Stimulated activated CD4-positive, alpha-beta T cell treated with anti-CD3 and anti-CD28 coated beads, TNF-alpha, amount 100 ng/mL, for 4 hours (primary cell): ENCODE measurements at places on chromosomes 3 and 15.
A peak's percentile ranks its signal among the peaks of the same experiment; 100 is the strongest.

GRCh38 chr3:12758025-12758781 is 856 bp downstream of the TMEM40 start:
- DNase-seq: no peak

DNA sequence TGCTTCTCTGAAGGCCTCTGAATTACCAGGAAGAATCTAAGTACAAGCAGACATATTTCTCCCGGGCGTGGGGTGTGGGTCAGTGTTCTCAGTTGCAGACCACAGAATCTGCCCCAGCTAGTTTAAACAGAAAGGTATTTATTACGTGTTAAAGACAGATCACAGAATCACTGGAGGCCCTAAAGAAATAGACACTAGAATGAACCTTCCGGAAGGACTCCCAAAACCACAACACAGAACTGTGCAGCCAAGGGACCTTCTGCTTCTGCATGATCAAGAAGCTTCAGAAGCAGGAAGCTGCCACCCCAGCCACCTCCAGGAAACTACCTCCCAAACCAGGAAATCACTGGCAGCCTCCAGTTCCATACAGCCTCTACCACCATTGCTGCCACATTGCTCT is 32.7 kb upstream of the ZFAND6 start:
- DNase-seq: no peak

DNA sequence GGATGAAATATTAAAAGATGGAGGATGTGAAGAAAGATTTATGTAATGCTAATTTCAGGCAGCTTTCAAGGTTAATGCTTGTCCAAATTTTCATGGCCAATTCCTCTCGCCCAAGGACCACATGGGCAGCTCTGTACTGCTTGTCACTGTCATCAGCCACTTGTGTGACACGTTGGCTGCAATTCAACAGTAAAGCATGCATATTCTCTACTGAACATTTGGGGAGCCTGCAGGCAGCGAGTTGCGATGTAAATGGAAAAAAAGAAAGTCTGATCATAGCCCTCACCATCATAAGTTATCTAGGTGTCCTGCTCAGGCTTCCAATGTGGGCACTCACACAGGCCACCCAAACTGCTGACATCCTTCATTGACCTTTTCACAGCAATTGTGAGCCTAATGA is 1026.8 kb upstream of the NR2F2 start:
- DNase-seq: no peak

GRCh38 chr3:46721009-46721408 is 3.3 kb upstream of the PRSS50 start:
- DNase-seq: no peak

DNA sequence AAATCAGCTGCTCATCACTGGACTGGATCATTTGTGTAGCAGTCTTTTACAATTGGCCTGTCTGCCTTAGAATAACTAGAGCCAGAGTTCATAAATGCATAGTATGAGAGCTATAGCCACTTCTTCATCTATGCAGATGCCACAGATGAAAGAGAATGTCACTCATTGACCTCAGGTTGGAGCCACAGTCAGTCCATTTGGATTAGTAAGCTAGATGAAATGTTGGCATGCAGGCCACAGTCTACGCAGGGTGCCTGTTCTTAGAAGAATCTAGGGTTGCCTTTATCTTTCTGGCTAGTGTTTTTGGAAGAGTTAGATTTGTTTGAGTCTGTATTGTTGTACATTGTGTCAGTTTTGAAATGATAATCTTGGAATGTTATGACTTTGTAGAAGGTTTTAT is 25.4 kb upstream of the EDEM1 start:
- DNase-seq: no peak

DNA sequence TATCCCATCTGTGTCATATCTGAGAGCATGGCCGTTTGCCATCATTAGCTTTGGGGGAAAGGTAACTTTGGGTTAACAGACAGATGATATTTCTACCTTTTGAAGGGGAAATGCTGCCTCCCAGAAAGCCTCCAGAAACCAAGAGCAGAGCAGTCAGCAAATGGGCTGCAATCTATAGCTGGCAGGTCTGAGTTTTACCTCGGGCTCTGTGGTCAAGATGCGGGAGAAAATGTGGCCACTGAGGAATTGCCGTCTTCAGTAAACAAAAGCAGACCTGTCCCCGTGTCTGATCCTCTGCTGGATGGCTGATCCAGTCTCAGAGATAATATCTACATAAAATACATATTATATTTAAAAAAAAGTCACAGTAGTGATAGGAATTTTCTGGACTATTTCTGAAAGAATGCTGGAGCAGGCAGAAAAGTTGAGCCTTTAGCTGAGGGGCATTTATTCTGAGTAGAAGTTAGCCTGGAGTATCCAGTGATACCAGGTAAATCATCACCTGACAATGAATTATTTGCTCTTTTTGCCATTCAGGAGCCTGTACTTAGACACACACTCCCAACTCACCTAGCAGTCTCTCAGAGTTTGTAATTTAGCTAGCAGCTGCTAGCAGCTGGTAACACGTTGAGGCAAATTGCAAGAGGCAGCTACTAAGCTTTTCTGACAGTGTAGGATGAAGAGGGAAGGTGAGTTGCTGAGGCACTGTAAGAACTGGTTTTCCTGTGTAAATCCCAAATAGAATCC is 285.3 kb upstream of the RARB start:
- DNase-seq: no peak

GRCh38 chr3:72627271-72627670 is 221.0 kb downstream of the SHQ1 start:
- no peak for DNase-seq

DNA sequence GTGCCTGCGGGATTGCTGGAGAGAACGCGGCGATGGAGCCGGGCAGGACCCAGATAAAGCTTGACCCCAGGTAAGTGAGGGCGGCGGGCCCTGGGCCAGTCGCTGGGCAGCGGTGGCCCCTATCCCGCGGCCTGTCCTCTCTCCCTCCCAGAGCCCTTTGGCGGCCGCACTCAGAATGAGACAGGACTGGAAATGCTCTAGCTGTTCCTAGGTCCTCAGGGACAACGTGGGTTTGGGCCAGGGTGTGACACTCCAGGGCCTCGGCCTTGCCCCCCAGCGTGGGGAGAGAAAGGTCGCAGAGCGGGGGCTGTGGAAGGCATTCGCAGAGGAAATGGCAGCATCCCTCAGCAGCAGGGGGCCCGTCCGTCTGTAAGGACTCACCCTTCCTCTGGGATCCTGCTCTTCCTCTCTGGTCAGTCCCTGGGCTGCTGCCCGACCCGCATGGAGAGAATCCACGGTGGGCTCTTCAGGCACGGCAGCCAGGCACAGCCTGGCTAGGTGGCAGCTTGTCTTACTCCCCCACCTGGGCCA is 412 bp downstream of the SLC51A start:
- DNase-seq: no peak

DNA sequence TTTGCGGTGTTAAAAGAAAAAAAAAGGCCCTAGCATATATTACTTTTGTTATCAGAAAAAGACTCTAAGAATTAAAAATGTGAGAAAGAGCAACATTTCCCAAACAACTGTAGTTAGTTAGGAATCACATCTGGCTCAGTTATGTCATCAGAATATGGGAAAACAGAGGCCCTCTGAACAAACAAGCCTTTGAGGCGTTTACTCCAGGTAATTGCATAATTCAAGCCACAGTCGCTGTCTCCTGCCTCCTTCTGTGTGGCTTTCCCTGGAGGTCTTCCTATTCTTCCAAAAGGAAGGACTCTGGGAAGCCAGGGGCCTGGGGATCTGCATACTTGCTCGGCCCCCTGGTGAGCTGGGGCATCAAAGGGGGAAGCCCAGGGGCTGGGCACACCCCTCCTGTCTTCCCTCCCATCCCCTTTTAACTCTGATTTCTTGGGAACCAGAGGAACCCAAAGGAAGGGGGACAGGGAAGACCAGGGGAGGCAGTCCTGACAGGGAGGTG is 3.7 kb upstream of the FAM107A start:
- no peak for DNase-seq

- DNase-seq: no peak
Measured at GRCh38 chr15:57635300-57635909, 43.7 kb downstream of the MYZAP start.

DNA sequence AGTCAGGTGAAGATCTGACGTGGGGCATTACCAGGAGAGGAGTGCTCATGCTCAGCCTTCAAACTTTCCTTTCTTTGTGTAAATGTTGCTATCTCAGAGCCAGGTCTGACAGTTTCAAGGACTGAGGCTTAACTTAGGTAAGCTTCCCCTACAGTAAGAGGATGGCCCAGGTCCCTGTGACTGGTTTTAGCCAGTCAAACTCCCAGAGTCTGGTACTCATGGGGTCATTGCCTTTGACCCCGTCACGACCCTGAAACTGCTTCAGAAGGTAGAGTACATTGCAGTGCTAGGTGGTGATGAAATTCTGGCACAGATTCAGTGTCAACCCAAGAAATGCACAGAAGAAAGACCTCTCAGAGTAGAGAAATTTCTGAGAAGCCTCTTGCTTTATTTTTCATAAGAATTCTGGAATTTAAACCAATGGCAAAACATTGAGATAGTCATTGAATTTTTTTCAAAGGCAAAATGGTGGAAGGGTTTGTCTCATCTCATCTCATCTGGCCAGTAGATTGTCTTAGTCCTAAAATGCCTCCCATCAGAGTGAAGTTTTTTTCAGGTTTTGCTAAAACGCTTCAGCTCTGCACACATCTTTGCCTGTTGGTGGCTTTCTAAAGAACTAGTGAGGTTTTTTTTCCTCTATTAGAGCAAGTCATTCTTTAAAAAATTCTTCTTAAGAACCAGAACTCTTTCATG is 23.1 kb downstream of the ZBTB38 start:
- no peak for DNase-seq

DNA sequence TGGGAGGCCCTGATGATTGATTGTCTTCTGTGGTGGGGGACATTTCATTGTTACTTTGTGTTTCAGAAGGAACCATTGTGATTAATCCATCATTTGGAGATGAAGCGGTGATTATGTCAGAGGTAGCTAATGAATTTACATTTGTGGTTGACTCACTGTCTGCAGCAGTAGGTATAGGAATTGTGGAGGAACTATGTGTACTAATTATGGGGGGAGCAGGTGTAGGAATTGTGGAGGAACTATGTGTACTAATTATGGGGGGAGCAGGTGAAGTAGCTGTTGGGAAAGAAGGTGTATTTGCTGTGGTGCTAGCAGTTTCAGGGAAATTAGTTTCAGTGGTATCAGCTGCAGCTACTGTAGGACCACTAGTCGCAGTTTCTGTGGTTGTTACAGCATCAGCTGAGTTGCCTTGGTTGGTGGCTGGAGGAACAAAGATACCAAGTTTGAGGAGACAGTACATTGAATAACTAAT is 6.9 kb downstream of the MUC13 start:
- no peak for DNase-seq

DNA sequence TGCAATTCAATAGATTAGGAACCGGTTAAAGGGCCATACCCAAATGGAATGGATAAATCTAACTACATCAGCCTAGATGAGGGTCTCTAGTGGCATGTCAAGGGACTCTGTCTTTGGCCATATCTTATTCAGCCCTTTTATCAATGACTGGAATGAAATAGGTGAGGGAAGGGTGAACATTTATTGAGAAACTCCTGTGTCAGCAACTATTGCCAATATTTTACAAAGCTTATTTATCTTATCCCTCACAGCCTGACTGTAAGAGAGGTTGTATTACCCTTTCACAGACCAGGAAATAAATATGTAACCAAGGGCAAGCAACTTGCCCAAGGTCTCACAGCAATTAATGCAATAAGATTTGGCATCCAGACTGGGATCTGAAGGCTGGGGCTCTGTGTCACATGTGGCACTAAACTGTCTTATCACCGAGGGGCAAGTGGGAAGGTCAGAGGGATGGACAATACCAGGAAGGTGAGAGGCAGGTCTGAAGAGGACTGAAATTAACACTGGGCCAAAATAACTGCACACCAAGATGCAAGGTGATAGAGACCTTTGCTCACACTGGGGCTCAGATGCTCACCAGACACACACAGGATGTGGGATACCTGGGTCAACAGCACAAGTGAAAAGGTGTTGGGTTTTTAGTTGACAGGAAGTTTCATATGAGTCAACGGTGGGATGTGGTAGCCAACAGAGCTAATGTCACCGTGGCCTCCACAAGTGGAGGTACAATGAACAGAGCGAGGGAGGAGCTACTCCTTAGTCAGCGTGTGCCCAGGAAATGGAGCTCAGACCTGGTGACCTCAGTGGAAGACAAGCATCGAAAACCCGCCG is 261.3 kb downstream of the RPLP1 start:
- peak; percentile 51 for DNase-seq

- no peak for DNase-seq
Measured at GRCh38 chr15:70704731-70705130, 58.6 kb downstream of the UACA start.

DNA sequence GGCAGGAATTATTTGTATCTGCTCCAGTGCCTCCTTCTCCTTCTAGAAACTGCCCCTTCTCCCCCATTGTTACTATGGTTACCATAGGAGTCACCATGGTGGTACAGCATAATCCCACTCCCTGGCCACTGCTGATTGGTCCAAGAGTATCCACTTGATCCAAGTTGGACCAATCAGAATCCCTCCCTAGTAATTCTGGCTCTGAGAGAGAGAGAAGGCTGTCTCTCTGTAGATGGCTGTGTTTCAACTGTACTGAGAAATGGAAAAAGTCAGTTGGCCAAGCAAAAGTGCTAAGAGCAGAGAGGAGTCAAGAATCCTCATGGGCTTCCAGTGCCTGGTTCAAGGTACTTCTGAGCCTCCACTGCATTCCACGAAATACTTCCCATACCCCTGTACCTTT is 120.6 kb upstream of the SPATA12 start:
- no peak for DNase-seq

GRCh38 chr15:74815121-74815934 is 2.7 kb downstream of the LMAN1L start:
- DNase-seq: no peak

GRCh38 chr3:139074565-139075115 is 29.9 kb upstream of the PRR23C start:
- no peak for DNase-seq
